ENCODE measurements at places on chromosomes 2 and 18. TPM values are rescaled to one million over a fixed set of nuclear protein-coding genes. Genes with fewer than 3 reads are reported as not detected.

GRCh38 chr2:11805920-11806319, 59.5 kb downstream of the LPIN1 start:
- no peak for DNase-seq

GRCh38 chr18:62329691-62330454, 4.8 kb downstream of the TNFRSF11A start:
- DNase-seq: peak; percentile 50

NT5C1B gene
- not detected for total RNA-seq

DNA sequence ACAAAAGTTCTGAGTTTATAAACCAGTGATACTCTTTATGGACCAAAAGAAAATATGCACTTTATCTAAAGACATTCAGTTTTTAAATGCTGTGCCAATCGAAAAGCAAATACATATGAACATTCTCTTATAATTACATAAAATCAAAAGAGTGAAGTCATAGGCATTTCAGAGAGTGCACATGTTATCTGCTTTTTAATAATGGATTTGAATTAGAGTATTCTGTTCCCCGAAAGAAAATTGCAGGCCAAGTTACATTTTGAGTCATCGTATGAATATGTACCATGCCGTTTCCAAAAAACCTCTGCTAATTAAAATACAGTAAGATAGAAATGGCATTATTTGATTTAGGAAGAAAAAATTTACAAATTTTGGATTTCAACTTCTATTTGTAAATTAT, 565.7 kb downstream of the ZEB2 start:
- no peak for DNase-seq

LYPD6 gene
- 3.7 TPM for total RNA-seq

- DNase-seq: no peak
These were observed 260.3 kb downstream of the SATB2 start for GRCh38 chr2:199197448-199197847.

GRCh38 chr2:190578158-190579057, 43.9 kb upstream of the NEMP2 start:
- DNase-seq: no peak

DNA sequence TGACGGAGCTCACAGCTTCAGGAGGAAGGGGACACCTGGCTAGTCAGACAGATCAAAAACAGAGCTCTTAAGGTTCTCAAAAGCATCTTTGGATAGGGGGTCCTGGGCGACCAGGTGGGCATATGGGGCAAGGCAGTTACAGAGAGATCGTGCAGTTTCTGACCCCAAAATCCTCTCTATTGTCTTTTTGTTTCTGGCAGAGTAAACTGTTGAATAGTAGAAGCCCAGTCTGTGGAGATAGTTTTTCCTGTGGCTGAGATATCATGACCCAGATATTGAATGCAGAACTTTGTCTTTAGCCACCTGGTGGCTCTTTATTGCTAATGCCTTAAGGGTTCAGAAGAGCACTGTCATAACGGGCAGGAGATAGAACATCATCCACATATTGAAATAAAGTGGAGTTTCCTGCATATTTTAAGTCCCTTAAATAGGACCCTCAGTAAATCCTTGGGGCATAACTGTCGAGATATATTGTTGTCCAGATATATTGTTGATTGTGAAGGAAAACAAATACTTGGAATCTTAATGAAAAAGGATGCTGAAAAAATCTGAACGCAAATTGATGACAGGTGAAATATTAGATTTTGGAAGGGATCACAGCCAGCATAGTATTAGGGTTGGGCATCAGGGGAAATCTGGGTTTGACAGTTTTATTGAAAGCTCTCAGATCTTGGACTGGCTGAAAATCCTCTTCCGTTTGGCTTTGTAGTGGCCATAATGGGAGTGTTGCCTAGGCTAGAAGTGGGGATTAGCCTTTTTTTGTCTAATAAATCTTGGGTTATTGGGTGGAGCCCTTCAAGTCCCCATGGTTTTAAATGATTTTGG, 14.1 kb upstream of the ZDBF2 start:
- no peak for DNase-seq

DNA sequence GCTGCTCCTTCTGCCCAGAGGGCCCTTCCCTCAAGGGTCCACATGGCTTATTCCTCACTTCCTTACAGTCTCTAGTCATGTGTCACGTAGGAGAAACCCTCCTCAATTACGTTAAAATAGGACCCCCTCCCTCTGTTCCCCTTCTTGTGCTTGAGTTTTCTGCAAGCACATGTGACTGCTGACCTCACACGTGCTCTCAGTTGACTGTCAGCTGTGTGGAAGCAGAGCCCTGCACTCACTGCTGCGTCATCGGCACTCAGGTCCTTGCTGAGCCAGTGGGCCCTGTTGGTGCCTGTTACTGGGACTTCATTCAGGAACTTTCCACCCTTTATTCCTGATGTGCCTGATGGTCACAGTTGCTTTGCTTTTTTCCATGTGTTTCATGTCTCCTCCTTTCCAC, 11.1 kb downstream of the ATG16L1 start:
- no peak for DNase-seq

TET3 gene
- 13.7 TPM for total RNA-seq

DNA sequence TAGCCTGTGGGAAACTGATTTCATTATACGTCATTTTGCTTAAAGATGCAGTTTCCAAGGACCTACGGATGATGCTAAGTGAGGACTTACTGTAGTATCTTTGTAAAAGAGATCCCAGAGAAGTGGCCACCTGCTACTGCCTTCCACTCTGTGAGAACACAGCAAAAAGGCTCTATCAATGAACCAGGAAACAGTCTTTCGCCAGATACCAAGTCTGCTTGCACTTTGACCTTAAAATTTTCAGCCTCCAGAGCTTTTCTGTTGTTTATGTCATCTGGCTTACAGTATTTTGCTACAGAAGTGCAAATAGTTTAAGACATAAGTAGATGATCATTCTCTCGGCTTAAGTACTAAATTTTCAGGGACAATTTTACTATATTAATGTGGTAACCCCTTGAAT, 847.9 kb upstream of the CHAC2 start:
- DNase-seq: no peak

DNA sequence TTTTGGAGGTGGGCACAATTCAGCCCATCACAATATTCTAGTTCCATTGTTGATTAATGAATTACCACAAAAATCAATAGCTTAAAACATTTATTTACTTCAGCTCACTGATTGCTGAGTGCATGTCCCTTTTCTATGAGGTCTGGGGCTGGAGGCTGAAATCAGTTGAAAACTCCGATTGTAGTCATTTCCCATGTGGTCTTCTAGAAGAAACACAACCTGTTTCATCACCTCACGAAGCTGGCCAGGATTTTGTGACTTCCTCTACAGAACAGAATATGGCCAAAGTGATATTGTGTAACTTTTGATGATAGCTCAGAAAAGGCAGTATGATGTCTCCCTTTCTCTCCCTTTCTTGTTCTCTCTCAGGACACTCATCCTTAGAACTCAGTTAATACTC, 44.1 kb upstream of the CYRIA start:
- DNase-seq: no peak

REV1 gene
- 17.0 TPM for total RNA-seq
